ENCODE measurements at places on chromosomes 16 and 17.

DNA sequence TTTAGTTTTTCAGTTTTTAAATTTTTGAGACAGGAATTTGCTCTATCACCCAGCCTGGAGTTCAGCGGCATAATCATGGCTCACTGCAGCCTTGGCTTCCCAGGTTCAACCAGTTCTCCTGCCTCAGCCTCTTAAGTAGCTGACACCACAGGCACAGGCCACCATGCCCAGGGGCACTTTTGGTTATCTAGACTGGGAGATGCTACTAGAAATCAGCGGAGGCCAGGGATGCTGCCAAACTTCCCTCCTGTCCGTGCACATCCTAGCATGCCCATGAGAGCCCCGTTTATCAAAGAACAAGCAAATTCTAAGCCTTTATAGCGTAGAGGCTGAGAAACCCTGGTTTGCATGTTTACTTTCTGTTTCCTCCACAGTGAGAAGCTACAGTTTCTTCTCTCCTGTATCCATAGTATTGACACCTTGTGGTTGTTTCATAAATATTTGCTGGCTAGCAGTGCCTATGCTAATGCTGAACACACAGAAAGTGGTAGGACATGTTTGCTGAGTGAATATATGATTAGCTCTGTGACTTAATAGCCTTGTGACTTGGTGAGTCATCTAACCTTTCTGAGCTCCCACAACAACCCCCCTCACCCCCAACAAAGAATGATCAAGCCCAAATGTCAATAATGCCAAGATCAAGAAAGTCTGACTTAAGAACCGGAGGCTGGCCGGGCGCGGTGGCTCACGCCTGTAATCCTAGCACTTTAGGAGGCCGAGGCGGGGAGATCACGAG is 39.2 kb upstream of the MAF start:
- no peak for DNase-seq

DNA sequence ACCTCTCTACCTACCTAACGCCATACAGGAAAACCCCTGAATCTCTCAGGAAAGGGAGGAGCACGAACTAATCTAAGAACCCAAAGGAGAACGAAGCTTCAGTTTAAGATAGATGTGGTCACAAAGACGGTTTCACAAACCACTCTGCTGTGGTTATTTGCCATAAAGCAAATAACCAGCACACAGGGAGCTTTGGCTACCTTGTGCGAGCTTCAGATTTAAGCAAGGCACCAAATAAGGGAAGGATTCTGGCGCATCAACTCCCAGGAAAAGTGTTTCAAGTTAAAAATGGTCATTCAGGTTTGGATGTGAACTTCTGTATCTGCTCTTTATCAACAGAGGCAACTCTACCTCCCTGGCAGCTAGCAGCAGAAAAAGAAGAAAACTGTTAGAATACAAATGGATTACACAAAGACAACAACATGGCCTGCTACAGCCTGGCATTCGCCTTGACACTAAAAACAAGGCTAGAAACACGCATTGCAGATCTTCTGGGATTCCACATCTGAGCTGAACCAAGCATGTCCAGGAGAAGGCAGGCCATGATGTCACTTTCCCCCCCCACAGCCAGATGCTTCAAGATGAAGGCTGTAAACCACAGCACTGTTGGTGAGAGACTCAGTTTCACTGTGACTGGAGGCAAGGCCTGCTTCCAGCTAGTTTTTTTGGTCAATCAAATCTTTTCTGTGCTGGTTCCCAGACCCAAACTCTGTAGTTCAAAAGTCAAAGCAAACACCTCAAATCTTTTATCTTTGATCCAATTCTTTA is 43.6 kb downstream of the SMG6 start:
- DNase-seq: no peak

GRCh38 chr16:31074814-31075183 is 577 bp downstream of the ZNF646 start:
- no peak for DNase-seq

GRCh38 chr17:49618028-49618611 is 42.4 kb downstream of the NXPH3 start:
- DNase-seq: no peak

- DNase-seq: no peak
Measured at GRCh38 chr16:49050607-49051006, 231.0 kb downstream of the CBLN1 start.

- DNase-seq: no peak
Measured at GRCh38 chr17:56624309-56624708, 30.8 kb downstream of the NOG start.

DNA sequence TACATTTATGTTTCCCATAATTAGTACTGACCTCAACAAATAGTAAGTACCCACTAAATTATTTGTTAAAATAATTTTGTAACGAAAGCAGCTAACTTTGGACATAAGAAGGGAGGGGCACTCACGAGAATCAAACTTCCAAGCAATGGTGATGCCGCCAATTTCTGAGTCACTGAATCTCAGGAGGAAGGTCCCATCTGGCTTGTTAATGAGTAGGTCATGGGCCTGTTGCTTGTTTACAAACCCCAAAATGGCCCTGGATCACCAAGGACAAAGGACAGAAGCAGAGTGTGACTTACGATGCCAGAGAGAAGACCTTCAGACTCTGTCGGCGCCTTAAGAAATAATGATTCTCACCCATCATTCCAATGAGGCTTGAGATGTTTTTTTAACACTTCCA is 15.8 kb upstream of the GHDC start:
- no peak for DNase-seq

DNA sequence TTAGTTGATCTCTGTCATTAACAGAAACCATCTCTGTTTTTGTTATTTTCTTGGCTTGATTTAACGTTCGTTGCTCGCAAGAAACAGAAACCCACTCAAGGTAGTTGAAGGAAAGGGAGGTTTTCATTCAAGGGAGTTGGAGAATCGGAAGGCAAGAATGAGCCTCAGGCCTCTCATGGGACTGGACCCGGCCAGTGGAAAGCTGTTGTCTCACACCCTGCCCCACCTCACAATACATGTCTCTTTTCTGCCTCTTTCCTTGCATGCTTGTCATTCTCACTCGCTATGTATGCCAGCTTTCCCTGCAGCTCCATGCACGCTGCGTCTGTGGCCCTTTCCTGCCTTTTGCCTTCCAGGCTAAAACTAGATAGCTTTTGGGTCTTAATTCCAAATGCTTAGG is 18.3 kb downstream of the DCAF7 start:
- no peak for DNase-seq

DNA sequence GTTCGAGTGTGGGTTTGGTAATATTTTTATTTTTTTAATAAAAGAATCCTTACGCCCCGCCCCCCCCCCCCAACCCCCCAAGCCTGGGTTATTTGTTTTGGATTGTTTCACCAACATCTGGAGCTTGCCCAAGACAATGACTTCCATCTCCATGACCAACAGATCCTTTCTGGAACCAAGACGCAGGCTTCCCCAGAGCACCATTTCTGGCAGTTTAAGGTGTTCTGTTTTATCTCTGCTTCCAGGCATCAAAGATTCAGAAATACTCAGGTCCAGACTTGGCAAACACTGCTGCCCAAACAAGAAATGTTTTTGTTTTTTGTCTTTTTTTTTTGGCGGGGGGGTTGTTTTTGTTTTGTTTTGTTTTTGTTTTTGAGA is 56.1 kb downstream of the PLXDC1 start:
- no peak for DNase-seq

- no peak for DNase-seq
Measured at GRCh38 chr17:77666462-77666861, 292.0 kb upstream of the TNRC6C start.

GRCh38 chr17:46977348-46977747 is 1.7 kb downstream of the RPRML start:
- no peak for DNase-seq

- no peak for DNase-seq
Measured at GRCh38 chr17:1904273-1905182, 74.7 kb downstream of the RPA1 start.

DNA sequence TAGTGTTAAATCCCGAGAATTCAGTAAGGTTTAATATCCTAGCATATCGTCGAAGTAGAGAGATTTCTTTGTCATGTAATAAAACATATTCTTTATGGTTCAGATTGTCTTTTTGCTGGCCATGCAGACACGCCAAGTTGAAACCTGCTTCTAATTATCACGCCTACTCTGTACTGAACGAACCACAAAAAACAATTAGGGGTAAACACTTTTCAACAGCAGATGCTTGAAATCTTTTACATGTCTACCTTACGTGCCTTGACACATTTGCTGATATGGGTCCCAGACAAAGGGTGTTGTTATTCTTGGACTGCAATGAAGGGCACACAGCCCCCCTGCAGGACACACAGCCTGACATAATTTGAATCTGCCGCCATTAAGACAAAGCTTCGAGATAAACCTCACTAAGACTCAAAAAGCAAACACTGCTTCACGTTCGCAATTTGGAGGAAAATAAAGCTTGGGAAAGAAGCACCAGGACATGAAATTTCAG is 13.3 kb downstream of the WIPI1 start:
- DNase-seq: no peak

GRCh38 chr16:14018851-14019250 is 52.3 kb upstream of the MRTFB start:
- no peak for DNase-seq

- no peak for DNase-seq
Measured at GRCh38 chr16:22229889-22230288, 23.8 kb downstream of the EEF2K start.

DNA sequence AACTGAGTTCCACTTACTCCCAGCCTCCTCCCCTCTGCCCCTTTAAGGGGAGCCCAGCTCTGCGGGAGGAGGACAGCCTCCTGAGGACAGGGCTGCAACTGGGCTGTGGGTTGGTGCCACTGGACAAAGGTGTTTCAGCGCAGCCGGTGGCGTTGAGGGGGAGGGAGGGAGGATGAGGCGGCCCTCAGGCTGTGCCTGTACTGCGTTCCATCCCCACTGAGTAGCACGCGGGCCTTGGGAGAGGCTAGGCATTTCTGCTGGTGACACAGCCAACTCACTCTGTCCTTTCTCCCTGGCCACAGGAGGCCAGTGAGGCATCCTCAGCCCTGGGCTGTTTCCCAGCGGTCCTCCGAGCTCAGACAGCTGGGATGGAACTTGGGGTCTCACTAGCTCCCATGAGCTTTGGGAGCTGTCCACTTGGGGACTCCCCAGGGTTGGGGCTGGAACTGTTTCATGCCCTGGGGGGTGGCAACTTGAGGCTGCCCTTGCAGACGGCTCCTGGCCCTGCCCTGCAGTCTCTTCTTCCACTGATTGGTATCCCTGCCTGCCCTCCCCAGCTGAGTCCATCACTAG is 70.5 kb downstream of the MPRIP start:
- DNase-seq: no peak

DNA sequence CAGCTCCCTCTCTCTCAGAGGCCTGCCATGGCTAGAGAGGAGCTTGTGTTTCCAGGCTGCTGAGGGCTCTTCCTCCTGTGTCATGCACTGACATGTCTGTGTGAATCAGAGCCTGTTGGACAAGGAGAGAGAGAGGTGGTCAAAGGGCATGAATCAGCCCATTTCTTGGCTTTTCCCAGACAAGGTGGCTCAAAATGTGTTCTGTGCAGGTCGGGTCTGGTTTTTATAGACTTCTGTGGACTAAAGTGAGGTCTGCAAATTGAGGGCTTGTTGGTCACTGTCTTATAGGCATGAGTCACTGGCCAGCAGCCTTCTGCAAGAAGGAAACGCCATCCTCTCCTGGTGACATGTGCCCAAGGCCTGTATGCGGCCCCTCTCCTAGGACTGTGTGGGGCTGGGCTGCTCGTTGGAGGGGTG is 97.9 kb downstream of the FOXL1 start:
- DNase-seq: no peak

DNA sequence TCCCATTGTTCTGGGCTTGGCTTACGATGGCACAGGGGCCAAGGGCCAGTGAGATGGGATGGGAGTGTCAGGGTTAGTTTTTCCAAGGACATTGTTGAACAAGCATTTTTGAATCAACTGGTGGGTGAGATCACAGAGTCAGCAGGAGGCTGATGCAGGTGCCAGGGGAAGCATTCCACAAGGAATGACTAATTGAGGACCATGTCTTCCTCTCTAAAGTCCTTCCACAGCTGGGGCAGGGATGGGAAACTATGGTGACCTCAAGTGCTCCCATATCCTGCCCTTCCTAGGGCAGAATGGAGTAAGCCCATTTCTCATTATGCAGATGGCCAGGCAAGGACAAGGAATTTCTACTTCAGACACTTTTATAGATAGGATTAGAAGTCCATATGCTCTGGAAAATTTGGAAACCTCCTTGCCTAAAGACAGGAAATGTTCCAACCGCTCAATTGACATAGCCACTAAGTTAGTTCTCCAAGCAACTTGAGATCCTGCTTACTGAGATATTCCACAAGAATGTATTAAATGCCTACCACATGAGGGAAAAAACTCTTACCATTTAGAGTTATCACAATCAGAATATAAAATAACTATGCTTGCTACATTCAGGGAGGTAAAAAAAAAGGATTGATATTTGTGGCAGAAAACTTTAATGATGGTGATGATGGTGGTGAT is 21.2 kb upstream of the ENGASE start:
- no peak for DNase-seq

DNA sequence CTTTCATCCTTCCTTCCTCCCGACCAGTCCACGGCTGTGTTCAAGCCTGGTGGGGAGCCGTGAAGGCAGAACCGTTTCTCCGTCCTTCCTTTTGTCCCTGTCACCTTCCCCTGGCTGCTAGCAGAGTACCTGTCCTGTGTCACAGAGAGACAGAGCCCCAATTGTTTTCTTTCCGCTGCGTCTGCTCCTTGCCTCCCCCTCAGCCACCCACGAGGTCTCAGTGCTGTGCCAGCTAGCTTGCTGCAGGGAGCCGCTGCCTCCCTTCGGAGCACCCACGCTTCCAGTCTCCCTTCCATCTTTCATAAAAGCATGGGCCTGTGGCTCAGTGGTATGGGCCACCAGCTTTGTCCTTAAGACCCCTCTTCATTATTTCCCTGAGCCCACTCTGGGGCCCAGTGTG is 62.2 kb downstream of the MPRIP start:
- peak; percentile 70 for DNase-seq

GRCh38 chr16:67378642-67379041 is 14.7 kb downstream of the TPPP3 start:
- no peak for DNase-seq

- DNase-seq: no peak
Measured at GRCh38 chr17:20211246-20211645, 202.1 kb downstream of the SPECC1 start.

GRCh38 chr16:69093974-69094373 is 11.5 kb upstream of the HAS3 start:
- no peak for DNase-seq

GRCh38 chr17:82965371-82965770 is 114.0 kb upstream of the METRNL start:
- DNase-seq: no peak

DNA sequence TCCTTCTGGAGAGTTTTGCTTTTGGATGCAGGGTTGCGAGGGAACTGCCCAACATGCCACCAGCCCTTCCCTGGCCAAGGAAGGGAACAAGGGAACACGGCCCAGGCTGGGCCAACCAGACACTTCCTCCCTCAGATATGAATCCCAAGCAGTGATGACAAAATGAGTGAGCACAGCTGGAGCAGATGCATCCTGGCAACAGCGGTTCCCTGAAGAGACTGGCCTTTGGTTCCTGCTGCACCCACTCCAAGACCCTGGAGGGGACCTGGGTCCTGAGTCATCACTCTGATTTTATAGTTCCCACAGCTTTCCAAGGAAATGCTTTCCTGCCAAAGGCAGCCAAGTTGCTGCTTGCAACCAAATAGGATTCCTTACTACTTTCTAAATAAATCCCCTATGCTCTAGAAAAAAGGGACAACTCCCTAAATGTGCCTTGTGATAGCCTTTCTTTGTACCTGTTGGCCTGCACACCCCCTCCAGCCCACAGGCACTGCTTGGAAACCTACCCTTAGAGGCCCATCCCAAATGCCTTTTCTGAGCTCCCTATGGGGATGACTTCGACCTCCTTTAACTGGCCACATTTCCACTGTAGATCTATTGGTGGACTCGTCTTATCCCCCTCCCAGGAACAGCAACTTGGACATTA is 5.3 kb downstream of the ST3GAL2 start:
- DNase-seq: no peak
